ENCODE measurements at places on chromosomes 3 and 15.

DNA sequence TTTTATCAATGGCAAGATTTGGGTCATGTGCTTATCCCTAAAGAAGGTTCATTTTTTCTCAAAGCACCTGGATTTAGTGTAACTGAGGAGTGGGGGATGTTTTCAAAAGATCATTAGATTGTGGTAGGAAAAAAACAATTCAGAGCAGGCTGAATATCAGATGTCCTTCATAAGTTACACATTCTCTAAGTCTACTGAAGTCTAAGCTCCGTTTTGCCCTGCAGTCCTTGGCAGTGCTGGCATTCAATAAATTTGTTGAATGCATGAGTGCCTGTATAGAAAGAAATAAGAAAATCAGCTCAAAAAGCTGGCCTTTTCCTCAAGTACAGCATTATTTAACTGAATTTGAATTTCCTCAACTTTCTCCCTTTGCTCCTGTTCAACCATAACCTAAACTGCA, 819.0 kb upstream of the GRM7 start:
- DNase-seq, result no peak

DNA sequence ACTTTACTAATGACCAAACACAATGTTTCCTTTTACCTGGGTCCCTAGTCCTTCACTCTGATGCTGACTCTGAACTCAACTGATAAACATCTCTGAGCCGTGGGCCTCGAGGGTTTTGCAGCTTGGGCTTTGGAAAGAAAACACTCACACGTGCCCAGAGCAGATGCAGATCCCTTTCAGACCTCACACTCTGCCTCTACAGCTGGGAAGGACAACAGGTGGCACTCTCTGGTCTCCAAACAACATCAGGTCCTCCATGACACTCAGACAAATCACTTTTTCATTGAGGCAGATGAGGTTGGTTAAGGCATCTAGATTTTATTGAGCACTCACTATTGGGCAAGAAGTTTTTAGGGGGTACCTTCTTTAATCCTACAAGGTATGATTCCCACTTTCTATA, 64.7 kb upstream of the NTRK3 start:
- no peak for DNase-seq

DNA sequence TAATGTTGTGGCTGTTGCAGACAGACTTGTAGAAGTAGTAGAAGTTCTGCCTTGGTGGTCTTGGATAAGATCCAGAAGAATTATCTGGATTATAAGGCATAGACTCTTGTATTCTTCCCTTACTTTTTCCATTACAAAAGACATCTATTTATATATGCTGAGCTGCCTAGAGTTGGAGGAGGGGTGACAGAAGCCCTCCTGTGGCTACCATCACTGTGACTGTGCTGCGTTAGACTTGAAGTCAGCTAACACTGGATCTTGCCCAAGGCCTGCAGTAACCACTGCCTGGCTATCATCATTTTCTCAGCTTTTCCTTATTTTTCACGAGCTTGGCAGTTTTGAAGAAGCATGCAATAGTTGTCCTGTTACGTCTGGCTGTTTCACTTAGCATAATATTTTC, 684.8 kb upstream of the BCHE start:
- no peak for DNase-seq

DNA sequence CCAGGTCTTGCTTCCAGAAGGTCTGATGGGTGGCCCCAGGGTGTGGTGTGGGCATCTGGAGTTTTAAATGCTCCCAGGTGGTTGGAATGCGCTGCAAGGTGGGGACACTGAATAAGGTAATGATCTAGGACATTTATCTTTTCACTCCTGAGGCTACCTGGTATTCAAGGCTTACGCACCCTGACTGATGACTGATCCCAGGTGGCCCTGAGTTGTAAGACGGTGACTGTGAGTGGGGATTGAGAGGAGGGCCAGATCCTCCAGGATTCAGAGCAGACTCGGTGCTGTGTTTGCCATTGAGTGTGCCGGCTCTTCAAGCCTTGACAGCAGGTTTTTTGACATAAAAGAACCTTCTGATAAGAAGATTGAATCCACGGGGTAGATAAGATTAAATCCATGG, 40.3 kb downstream of the SLC6A20 start:
- no peak for DNase-seq

DNA sequence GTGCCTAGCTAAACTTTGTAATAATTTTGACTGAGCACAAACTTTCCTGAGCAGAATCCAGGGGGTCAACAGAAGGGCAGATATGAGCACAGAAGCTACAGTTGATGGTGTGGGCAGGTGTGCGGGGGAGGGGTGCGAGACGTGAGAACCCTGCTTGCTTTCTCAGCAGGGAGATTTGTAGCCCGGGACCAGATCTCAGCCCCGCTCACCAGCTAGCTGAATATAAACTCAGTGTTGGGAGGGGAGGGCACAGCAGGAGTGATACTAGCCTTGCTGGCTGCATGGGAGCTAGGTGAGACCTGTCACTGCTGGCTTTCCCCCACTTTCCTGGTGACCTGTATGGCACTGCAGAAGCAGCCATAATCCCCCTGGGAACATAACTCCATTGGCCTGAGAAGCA, 83.4 kb downstream of the CLDN1 start:
- no peak for DNase-seq

- no peak for DNase-seq
Observed at GRCh38 chr15:81380668-81381067, 6.7 kb upstream of the TMC3 start.
